Cardiac septum (tissue), 1 donor: ENCODE measurements at places on chromosomes 1 and 21. TPM values are rescaled to one million over a fixed set of nuclear protein-coding genes. Genes with fewer than 3 reads are reported as not detected.

- DNase-seq, result no peak
Observed at GRCh38 chr1:118366286-118366685, 181.3 kb upstream of the SPAG17 start.

DNA sequence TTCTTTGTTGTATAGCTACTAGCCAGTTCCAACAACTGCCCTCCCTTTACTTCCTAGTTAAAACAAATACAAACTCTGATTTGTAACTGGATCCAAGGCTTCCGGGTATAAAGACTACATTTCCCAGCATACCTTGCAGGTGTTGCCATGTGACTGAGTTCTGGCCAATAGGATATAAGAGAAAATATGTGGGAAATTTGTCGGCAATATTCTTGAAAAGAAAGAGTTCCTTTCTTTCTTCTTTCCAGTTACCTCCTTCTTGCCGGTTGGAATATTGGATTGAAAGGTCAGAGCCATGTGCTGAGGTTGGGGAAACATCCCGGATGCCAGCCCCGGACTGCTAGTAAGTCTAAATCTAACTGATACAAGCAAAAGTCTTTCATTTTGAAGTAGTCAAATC, 23.0 kb upstream of the ZBTB40 start:
- DNase-seq, result no peak

Gene ADAM15
- 69.9 TPM for total RNA-seq

Gene UTS2
- not detected for total RNA-seq

GRCh38 chr1:43802356-43802980, 95.1 kb downstream of the ST3GAL3 start:
- DNase-seq, result no peak

DNA sequence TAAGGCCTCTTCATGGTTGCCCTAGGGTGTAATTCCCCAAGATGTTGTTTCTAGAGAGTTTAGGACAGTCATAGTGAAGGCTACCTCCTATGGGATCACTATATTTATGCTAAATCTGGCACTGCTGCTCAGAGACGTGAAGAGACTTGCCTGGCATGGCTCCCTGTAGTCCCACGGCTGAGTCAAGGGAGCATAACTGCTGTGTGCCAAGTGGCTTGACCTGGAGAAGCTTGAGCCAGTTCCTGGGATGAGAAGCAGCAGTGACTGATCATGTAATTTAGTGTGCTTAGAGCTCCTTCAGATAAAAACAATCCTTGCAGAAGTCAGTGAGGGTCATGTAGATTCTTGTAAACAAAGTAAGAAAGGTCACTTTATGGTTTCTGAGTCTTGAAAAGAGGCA, 68.9 kb upstream of the TSPAN2 start:
- no peak for DNase-seq

DNA sequence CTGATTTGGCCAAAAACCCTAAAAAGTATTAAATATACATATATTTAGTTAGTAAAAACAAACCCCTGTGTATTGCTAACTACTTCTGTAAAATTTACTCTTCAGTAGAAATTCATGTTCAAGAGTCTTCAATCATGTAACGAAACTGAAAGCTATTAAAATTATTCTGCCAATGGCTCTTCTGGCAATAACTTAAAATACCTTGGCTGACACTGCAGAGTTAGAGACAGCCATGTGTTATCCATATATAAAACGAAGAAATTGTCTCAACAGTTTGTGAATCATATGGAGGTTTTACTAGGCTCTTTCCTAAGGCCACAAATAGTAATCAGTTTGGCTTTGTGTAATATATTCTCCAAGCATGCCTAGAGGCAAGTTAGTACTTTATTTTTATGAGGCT, 357.2 kb downstream of the COL11A1 start:
- no peak for DNase-seq
